Osteocyte (in vitro differentiated cells): ENCODE measurements at places on chromosomes 1 and 21.

- DNase-seq = no peak
Observed at GRCh38 chr21:46572850-46573249, 32.0 kb downstream of the S100B start.

GRCh38 chr1:199404976-199405375, 622.5 kb upstream of the NR5A2 start:
- no peak for DNase-seq

DNA sequence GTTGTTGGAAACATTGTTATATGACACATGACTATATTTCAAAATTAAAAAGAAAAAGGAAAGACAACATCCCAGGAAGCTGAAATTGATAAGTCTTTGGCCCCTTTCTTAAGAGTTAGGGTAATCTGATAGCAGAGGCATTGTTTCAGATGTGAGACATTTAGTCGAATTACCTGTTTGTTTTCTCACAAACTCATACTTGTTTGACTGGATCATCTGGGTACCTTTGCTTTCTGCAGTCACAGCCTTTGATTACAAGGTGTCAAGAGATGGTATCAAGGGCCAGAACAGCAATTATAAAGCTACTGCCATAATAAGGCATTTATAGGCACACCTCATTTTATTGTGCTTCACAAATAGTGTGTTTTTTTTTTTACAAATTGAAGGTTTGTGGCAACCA, 136.3 kb downstream of the DUSP10 start:
- DNase-seq = no peak

GRCh38 chr1:44511769-44512168, 106.7 kb downstream of the RNF220 start:
- DNase-seq = no peak

DNA sequence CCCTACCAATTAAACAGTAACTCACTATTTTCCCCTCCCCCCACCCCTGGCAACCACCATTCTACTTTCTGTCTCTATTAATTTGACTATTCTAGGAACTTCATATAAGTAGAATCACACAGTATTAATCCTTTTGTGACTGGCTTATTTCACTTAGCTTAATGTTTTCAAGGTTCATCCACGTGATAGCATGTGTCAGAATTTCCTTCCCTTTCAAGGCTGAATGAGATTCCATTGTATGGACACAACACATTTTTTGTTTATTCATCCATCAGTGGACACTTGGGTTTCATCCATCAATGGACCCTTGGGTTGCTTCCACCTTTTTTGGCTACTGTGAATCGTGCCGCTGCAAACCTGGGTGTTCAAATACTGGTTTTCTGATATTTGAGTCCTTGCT, 41.7 kb downstream of the EIF2D start:
- no peak for DNase-seq

DNA sequence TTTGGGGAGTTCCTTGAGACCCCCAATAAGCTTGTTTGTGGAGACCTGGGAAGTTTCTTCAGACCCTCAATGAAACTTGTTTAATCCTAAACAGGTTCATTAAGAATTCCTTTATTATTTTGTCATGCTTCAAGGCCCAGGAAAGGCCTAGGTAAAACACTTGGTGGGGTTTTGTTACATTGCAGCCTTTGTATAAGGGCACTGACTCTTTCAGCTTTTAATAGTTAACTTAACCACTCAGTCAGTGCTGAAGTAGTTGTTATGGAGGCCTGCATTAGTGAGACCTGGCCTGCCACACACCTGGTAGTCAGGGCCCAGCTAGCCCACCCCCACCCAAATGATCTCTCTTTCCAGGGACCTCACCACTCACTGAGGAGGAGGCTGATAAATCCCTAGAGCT, 103.7 kb downstream of the FCRL5 start:
- no peak for DNase-seq

GRCh38 chr1:2496087-2496622, 20.1 kb downstream of the PLCH2 start:
- DNase-seq = no peak

DNA sequence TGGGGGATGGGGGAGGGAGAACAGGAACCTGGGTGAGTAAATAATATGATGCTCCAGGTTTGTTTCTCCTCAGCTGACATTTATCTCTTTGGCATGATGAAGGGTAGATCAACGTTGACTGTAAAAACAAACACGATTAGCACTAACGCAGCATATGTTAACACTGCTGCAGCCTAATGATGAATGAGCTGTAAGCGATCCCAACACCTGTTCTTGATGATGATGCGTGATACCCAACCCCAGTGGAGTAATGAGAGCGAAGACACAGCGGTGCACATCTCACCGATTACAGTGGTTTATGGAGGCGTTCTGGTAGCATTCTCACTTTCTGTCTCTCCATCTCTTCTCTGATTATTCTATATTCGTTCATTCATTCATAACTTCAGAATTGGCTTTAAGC, 640.4 kb downstream of the USP25 start:
- DNase-seq = no peak

- no peak for DNase-seq
Observed at GRCh38 chr1:213014642-213015041, 1.0 kb downstream of the ANGEL2 start.

- no peak for DNase-seq
Observed at GRCh38 chr1:154747740-154748404, 122.2 kb downstream of the KCNN3 start.

DNA sequence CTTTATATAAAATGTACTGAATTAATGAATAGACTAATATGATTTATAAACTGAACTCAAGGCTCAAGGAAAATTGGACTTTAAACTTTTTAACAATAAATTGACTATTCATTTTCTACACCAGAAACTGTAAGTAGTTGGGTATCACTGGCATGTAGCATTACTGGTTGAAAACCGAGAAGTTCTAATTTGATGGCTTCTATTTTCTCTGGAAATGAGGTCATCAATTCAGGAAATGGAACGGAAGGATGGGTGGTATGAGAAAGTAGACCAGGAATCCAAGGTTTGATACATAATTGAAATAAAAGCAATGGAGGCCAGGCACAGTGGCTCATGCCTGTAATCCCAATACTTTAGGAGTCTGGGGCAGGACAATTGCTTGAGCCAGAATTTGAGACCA, 50.4 kb downstream of the RERE start:
- no peak for DNase-seq

- no peak for DNase-seq
Observed at GRCh38 chr1:221454096-221454495, 287.8 kb downstream of the DUSP10 start.

- no peak for DNase-seq
Observed at GRCh38 chr1:65832296-65832695, 39.6 kb downstream of the PDE4B start.

- DNase-seq = no peak
Observed at GRCh38 chr1:157961805-157962762, 31.4 kb upstream of the KIRREL1 start.

DNA sequence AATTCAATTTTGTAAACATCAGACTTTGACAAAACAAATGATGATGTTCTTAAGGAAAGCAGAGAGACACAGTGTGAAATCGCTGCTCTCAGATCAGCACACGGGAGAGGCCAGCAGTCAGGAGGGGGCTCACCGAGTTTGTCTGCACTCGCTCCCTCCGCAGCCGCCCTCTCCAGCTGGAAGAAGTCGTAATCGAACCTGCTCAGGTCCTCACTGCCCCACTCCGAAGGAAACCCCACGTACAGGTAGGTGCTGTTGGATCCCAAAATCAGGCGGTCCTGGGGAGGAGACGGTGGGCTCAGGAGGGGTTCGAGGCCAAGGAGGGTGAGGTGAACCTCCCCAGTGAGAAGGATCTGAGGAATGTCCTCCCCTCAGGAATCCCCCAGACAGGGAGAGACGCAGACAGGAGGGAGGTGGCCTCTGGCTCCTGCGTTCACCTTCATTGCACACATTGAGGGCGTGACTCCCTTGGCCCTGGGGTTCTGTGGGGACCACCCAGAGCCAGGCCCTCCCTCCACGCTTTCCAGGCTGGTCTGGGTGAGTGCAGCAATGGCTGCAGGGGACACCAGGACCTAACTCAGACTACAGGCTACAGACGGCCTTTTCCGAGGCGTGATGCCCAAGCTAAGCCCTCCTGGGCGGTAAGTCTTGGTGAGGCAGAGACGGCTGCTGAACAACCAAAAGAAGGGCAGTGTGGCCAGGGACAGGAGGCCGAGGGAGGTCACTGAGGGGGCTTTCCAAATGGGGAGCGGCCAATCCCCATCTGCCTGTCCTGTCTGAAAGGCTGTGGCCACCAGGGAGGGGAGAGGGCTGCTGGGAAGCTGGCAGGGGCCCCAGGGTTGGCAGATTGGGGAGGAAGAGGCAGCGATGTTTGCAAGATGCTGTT, 65.5 kb downstream of the SCCPDH start:
- DNase-seq = no peak

- no peak for DNase-seq
Observed at GRCh38 chr1:59779949-59780348, 34.8 kb upstream of the HOOK1 start.

DNA sequence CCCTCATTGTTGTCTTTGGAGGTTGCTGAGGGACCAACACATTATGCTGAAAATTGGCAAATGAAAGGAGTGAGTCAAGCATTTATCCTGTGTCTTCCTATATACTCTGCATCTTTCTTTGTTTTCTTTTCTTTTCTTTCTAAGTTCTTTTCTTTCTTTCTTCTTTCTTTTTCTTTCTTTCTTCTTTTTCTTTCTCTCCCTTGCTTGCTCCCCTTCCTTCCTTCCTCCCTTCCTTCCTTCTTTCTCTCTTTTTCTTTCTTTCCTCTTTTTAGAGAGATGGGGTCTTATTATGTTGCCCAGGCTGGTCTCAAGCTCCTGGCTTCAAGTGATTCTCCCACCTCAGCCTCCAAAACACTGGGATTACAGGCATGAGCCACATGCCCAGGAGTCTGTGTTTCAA, 28.3 kb upstream of the COX20 start:
- DNase-seq = no peak

DNA sequence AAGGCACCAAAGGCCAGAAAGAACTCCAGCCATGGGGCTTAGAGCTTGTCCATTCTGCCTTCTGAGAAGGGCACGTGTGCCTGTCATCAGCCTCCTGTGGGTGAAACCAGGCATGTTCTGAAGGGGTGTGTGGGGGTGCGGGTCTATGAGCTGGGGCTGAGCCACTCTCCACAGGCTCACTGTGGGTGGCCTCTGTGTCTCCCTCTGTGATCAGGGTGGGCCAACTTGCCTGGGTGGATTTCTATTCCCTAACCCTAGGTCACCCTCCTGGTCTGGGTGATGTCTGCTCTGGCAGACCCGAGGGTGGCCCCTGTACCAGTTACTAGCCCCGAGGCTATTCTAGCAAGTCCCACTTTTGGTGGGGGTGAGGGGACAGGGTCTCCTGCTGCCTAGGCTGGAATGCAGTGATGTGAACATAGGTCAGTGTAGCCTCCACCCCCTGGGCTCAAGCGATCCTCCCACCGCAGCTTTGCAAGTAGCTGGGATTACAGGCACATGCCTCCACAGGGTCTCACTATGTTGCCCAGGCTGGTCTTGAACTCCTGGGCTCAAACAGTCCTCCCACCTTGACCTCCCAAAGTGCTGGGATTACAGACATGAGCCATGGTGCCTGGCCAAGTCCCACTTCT, 94.4 kb downstream of the TRIM11 start:
- DNase-seq = peak; percentile 79

- no peak for DNase-seq
Observed at GRCh38 chr1:53294061-53294460, 33.8 kb downstream of the LRP8 start.

DNA sequence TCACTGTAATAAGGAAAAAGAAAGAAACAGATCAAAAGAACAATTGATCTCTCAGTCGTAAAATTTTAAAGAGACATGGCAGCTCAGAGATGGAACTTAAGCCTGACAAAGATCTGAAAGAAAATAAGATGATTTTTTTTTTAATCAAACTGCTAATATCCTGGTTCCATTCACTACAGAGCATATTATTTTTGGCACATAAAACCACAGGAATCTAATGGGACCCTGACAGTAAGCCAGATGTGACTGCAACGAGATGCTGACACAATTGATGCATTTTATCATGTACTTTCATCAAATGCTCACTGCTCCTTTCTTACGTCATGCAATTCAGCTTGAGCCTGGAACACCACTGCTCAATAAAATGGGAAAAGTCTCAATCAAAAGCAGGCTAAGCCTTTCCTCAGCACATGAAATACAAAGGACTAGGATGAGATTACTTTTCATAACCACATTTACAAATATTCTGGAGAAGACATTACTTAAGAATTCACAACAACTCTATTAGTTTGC, 16.6 kb downstream of the GPATCH2 start:
- DNase-seq = no peak

GRCh38 chr21:31873275-31873695, 465 bp downstream of the HUNK start:
- no peak for DNase-seq

DNA sequence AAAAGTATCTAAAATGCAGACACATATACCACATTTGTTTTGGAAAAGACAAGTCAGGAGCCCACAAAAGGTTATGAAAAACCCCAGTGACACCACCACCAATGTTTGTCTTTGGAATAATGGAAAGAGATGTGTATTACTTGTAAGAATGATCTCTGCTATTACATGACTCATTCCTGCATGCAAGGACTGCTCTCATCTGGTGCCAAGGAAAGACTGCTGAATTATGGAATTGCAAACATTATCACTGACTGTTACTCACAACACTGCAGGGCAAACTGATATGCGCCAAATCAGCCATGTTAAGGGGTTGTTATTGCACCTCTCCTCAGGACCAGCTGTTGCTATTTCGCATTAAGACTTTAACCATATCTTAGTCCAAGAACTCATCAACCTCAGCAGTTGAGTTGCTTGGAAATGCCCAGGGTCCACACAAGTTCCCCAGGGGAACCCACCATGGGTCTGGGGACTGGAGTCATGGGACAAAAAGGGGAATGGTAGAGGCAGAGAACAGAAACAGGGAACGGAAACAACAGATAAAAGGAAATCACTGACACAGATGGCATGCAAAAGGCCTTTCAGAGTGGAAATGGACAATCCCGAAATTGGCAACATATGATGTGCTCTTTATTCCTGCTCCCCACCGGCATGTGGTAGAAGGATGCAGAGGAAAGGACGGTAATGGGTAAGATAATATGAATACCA, 34.4 kb downstream of the CAPZB start:
- no peak for DNase-seq

DNA sequence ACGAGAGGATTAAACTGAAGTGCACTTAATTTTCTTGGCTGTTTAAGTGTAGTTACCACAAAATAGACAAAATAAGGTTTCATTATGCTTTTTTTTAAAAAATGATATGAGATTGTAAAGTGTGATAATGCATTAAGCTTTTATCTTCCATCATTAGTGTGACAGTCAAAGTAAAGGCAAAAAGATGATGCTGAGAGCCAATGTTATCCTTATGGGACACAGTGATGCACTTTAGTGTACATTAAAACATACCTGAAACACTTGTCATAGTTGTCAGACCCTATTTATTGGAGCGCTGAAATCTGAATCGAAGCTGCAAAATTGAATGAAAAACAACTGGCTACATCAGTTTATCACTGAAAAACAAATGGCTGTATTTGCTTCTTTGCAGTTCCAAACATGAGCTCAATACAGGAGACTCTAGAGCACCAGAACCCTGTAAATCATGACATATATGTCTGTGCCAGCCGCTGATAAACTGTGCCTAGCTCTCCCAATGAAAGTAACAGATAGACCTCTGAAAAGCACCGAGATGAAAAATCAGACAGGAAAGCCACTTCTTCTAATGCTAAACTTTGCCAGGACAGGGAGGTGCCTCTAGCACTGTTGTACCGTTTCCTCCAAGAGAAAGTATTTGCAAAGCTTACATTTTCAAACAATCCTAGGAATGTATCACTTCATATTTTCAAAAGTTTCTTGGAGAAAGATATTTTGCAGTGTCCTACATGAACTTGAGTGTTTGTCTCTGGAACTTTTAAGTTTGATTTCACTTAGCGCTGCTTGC, 120.7 kb upstream of the TMPRSS15 start:
- no peak for DNase-seq
